GM12891 (cell line): ENCODE measurements at places on chromosomes 7 and 10.

DNA sequence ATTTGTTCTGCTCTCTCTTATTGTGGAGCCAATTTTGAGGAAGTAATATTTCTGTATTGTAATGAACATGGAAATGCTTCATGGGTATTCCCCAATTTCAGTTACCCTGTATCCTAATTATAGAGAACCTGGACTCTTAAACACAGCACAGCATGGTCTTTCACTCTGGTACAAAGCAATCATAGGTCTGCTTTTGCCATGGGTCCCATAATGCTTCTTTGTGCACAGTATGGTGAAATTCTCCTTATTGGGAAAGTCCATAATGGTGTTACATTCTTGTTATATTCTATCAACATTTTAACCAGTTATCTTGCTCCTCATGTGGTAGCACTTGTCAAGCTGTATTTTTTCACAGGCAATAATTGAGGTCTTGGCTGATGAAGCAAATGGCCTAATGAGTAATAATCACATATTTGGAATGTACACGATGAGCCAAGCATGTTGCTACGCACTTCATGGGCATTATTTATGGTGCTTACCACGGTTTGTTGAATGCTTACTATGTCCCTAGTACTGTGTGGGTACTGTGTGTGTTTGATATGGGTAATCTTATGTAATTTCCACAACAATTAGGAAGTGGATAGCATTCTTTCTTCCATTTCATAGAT is 42.9 kb downstream of the PRKG1 start:
- no peak for DNase-seq

GRCh38 chr10:133327651-133328357 is 8.9 kb downstream of the CALY start:
- DNase-seq: no peak

DNA sequence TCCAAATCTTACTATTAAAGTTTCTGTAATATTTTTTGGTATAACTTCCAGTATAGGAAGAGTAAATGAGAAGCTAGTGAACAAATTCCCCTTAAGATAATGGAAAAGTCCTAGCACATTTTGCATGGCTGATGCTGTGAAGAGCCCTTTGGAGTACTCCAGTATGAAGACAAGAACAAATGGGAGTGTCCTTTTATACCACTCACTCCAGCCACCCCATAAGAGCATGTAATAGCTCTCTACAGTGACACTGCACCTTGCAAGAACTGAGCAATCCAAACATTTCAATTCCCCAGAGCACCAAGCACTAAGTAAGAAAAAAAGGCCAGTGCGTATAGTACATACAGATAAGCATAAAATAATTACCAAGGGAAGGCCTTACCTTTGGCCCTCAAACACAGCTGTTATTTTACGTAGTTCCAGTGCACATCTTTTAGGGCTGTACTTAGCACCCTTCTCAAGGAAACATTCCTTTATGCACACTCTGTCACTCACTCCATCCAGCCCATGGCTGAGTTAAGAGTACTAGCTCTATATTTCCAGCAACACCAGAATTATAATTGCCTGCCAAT is 135.4 kb downstream of the ST7 start:
- DNase-seq: no peak

- DNase-seq: no peak
These were observed 651.5 kb downstream of the TNS3 start for GRCh38 chr7:46930366-46930765.
